ENCODE measurements at places on chromosomes 1 and 21. TPM values are rescaled to one million over a fixed set of nuclear protein-coding genes. Genes with fewer than 3 reads are reported as not detected.

The S100A10 gene
- 290 TPM for total RNA-seq

The NDUFS2 gene
- 126 TPM for total RNA-seq

The TSACC gene
- not detected for total RNA-seq

The TAS1R1 gene
- total RNA-seq, result not detected

The ATP1A1 gene
- 220 TPM for total RNA-seq

The THAP3 gene
- total RNA-seq, result 20.2 TPM

The CD58 gene
- total RNA-seq, result 12.7 TPM

The MARK1 gene
- not detected for total RNA-seq

The OLIG2 gene
- not detected for total RNA-seq

The SLC30A10 gene
- total RNA-seq, result not detected

The FAM163A gene
- total RNA-seq, result not detected

The CTSE gene
- not detected for total RNA-seq

The SLC30A1 gene
- total RNA-seq, result 1.3 TPM

The SMCP gene
- total RNA-seq, result not detected

The GPR157 gene
- total RNA-seq, result 9.1 TPM

The USP33 gene
- total RNA-seq, result 53.9 TPM

The TMED5 gene
- total RNA-seq, result 22.2 TPM

The HJV gene
- total RNA-seq, result not detected

The CHI3L2 gene
- 25.0 TPM for total RNA-seq

The XKR8 gene
- total RNA-seq, result 4.7 TPM

The SPRR1B gene
- total RNA-seq, result not detected

The FCAMR gene
- total RNA-seq, result not detected

The GBP3 gene
- total RNA-seq, result 9.3 TPM

The WDR64 gene
- not detected for total RNA-seq

The PLPPR5 gene
- not detected for total RNA-seq

The ST6GALNAC3 gene
- total RNA-seq, result 3.8 TPM

The LGR6 gene
- 0.14 TPM for total RNA-seq

The HNRNPCL2 gene
- not detected for total RNA-seq

The CYP2J2 gene
- total RNA-seq, result 2.7 TPM

The ERICH3 gene
- not detected for total RNA-seq

The ADGRL4 gene
- not detected for total RNA-seq

The SLC6A9 gene
- 6.2 TPM for total RNA-seq

The SPRR2D gene
- total RNA-seq, result not detected
